ENCODE measurements at places on chromosomes 3 and 15.

DNA sequence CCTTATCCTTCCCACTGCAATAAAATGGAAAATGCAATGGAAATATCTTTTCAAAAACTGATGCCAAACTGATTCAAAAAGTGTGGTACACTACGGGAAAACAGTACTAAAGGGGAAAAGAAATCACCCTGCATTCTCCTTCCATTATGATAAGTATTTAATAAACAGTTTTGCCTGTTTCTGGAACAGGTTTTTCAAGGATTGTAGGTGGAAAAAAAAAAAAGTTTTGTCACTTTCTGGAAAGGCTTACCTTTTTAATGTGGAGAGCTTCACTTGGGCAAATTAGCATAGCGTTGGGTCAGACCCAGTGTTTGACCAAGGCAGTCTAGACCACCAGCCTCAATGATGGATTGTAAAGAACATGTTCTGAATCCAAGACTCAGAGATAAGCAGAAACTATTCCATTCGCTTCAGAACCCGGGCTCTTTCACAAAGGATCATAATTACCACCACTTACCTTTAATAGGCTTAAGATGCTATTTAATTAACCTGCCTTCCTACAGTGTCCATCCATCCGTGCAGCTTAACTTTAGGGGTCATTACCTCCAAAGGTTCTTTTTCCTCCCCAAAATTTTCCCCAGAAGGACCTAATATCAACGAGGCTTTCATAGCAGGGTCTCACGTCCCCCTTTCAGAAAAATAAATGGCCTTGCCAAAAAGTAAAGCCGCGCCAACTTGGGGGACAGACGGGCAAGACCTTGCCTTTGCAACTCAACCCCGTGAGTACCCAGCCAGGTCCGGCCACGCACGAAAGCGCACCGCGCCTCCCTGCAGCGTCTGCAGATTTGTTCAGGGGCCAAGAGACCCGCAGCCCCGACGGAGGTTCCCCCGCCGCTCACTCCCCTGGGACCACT, 1.0 kb downstream of the DCBLD2 start:
- DNase-seq = peak; percentile 33

- no peak for DNase-seq
Measured at GRCh38 chr3:67635257-67635656, 19.2 kb downstream of the SUCLG2 start.

- DNase-seq = no peak
Measured at GRCh38 chr15:66389098-66389858, 2.6 kb downstream of the MAP2K1 start.

DNA sequence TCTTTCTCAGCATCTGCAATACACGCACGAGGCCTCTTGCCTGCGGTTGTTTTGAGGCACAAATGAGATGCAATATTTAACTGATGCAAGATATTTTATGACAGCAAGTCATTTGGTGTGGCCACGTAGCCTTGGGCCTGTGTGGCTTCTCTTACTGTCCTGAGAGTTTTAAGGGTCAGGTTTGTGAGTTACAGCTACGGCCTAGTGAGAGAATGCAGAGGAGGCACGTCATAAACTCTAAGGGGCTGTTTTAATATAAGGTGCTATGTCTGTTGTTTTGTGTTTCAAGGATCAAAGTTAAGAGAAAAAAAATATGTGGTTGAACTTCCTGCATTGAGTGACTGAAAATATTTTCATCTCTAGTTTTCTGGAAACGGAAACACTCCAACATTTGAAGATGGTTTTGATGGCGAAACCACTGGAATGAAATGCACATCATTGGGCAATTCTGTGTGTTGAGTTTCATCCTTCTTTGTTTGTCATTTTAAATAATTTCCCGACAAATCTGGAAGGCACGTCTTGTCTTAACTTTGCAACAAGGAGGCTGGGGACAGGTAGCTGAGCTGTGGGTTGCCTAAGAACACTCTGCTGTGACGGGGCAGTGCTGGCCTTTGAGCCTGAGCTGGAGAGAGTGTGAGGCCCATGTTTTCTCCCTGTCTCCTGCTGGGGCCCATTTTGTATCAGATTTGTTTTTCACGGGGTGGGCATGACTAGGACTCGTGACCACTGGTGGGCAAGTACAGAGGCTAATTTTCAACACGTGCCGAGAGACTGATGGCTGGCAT, 5.1 kb downstream of the APBA2 start:
- no peak for DNase-seq

- DNase-seq = no peak
Measured at GRCh38 chr15:57773051-57773450, 66.5 kb downstream of the POLR2M start.

DNA sequence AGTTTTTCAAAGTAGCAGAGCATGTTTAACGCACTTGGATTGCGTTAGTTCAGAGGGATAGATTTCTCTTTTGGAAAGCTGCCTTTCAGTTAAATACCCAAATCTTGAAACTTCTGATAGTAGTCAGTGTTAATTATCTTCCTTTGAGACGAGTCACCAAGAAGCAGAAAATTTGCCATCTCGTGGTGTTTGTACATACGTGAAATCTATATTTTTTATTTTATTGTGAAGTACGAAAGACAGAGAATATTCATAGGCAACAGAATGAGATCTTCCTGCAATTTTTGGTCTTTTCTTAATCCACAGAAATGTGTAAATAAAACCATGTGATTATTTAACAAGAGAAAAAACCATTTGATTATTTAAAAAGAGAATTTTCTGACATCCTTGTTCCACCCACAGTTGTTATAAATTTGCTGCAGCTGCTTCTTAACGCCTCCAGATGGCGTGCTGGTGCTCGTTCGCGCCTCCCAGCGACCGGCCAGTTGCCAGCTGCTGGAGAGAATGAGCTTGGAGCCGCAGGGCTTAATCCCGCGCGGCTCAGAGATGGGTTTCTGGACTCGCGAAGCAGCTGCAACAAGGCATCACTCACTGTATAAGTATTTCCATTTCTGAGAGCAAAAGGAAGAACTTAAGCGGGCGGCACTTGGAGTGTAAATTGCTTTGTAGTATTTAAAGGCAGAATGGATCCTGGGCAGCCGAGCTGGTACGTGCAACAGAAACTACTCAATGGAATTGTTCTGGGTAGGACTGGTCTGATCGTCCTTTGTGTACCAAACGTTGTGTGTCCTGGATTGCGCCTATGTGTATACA, 10.5 kb upstream of the SLITRK3 start:
- peak; percentile 64 for DNase-seq

DNA sequence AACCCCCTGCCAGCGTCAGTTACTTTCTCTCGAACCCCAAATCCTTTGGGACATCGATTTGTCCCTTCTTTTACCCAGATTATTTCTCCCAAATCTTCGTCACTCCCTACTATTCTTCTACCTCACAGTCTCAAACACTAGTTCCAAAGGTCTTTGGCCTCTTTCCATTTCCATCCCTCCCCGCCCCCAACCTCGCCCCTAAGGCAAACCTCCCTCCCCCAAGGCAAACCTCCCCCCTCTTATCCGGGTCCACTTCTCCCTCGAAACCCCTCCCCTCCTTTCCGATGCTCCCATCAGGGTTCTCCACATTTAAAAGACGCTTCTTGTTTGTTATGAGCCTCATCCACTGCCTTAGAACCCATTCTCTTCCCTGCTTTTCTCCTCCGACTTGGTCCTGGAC, 583 bp downstream of the EAF1 start:
- no peak for DNase-seq

- no peak for DNase-seq
Measured at GRCh38 chr3:10272977-10273376, 19.8 kb downstream of the GHRL start.

- no peak for DNase-seq
Measured at GRCh38 chr15:75834021-75834420, 9.2 kb upstream of the UBE2Q2 start.

DNA sequence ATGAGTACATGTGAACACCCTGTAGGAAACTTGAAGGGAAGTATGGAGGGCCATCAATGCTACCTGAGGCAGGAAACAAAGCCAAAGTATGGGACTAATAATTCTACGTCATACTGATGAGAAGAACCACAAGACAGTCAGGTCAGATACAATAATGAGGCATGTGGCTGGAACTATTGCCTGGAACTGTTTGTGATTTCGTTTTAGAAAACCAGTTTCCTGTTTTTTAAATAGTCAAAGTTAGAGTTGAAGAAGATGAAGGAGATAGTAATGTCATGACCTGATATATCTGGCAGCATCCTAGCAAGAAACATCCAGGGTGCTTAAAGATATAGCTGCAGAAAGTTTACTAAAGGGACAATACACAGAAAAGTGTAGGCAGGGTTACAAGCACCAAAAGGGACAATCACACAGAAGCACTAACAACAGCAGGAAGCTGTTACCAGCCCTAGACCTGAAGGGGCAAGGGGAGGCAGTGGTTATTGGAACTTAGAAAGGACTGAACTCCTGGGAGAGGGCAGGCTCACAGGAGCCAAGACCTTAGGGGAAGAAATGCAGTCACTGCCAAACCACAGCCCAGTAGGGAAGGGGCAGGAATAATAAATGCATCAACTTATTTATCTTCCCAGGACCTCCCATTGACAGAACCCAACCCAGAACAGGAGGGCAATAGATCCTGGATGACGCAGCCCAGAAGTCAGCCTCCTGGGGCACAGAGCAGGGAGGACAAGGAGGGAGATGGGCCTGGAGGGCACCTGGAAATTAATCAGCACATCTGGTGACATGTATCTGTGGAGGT, 302.1 kb upstream of the STT3B start:
- DNase-seq = no peak

DNA sequence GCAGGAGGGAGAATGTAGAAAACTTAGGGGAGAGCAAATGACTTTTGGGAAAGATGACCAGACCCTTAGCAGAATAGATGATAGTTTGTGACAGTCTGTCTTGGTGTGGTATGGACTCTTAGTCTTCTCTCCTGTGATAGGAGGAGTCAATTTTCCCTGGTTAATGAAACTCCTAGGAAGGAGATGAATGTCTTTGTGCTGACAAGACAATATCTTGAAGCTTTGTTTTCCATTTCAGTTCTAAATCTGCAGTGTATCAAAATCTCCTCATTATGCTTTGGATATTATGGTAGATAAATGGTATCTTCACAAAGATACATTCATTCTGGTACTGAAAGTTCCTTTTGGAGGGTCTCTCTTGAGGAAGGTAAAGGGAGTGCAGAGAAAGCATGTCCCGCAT, 77.8 kb upstream of the ZNF717 start:
- DNase-seq = no peak

DNA sequence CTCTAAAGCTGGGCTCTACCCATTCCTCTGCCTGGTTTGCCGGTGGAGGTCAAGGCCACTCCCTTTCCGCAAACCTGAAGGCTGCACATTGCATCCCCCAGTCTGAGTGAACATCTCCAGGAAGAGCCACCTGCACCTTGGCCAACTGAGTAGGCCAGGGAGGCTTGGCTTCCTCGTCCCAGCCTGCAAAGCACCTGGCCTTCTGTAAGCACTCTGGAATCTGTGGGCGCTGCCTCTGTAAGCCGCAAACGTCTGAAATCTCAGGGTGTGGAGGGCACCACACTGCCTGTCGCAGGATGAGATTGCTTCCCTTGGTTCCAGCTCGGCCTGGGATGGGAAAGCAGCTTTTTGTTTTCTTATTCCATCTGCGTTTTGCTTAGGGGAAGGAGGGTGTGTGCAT, 81.3 kb downstream of the SEC22A start:
- DNase-seq = no peak

- no peak for DNase-seq
Measured at GRCh38 chr15:84703808-84704207, 12.1 kb downstream of the SEC11A start.

DNA sequence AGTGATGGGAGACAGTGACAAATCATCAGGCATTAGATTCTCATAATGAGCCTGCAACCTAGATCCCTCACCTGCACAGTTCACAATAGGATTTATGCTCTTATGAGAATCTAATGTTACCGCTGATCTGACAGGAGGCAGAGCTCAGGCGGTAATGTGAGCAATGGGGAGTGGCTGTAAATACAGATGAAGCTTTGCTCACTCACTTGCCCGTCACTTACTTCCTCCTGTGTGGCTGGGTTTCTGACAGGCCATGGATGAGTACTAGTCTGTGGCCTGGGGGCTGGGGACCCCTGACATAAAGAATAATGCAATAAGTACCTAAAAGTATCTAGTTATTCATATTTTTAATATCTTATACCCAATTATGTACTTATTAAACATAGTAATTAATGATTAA, 15.6 kb downstream of the IQCB1 start:
- DNase-seq = no peak

DNA sequence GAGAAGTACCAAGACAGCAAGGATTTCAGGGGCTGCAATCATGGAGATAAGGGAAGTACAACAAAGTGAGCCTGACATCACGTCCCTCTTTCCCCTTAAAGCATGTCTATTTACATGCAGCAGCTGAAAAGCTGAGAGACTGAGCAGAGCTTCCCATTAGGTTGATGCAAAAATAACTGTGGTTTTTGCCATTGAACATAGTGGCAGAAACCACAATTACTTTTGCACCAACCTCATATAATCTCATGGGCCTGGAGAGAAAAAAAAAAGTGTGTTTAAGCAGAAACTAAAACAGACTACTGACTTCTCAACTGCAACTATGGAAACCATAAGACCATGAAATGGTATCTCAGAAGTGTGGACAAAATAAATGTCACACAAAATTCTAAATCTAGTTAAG, 48.3 kb downstream of the CCDC12 start:
- no peak for DNase-seq

DNA sequence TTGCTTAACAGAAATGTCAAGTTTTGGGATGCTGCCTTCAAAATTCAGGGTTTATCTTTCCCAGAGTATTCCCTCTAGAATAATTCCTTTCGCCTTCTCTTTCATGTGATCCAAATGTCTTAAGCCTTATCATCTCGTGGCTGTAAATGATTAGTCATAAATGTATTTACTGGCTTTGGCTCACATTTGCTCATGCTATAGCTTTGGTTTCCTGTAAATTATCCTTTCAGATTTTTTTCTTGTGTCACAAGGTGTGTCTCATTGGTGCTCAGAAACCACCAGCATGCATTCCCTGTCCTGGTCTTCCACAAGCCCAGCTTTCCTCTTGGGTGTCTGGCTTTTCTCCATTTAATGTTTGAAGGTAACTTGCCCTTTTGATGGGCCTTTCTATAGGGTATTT, 692.7 kb upstream of the ALCAM start:
- no peak for DNase-seq

All from endothelial cell of umbilical vein (primary cell).